GM12878 (cell line): ENCODE measurements at places on chromosomes 5 and 9. TPM values are rescaled to one million over a fixed set of nuclear protein-coding genes. Genes with fewer than 3 reads are reported as not detected.

CMYA5 gene
- polyA plus RNA-seq, result 0.01 and 0.04 TPM in 2 replicates

CLIC3 gene
- 0.31 TPM in 1 of 2 replicates, not detected in the other for polyA plus RNA-seq

SPATA31E1 gene
- polyA plus RNA-seq, result not detected in 2 replicates

EDIL3 gene
- polyA plus RNA-seq, result 0.16 and 0.62 TPM in 2 replicates

REEP2 gene
- polyA plus RNA-seq, result 0.88 and 2.4 TPM in 2 replicates

PRDM9 gene
- not detected in 2 replicates for polyA plus RNA-seq
